ENCODE measurements at places on chromosomes 6 and 20.
A peak's percentile ranks its signal among the peaks of the same experiment; 100 is the strongest.

DNA sequence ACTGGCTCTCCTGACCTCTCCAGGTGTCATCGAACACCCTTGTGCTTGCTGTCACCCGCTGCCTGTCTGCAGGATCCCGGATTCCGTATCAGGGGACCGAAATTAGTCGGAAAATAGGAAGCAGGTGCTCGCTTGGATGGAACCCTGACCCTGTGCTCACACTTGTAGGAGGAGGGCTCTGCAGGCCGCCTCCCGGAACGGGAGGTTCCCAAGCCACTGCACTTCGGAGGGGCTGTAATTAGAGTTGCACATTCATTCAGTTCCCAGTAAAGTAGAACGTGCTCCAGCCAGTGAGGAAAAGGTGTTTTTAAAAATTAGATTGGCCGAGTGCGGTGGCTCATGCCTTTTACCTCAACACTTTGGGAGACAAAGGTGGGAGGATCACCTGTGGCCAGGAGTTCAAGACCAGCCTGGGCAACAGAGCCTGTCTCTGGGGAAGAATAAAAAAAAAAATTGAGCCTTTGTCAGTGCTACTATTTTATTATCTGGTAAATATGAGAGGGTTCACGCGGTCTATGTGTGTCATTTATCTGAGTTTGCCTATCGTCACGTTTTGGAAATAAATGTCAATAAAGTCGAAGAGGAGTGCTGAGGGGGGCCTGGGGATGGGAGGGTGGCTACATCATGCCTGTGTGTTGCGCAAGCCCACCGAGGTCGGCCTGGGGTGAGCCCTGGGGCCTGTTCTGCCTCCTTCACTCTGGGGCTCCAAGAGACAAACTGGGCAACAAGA, 1.5 kb upstream of the GMEB2 start:
- DNase-seq: peak; percentile 62

DNA sequence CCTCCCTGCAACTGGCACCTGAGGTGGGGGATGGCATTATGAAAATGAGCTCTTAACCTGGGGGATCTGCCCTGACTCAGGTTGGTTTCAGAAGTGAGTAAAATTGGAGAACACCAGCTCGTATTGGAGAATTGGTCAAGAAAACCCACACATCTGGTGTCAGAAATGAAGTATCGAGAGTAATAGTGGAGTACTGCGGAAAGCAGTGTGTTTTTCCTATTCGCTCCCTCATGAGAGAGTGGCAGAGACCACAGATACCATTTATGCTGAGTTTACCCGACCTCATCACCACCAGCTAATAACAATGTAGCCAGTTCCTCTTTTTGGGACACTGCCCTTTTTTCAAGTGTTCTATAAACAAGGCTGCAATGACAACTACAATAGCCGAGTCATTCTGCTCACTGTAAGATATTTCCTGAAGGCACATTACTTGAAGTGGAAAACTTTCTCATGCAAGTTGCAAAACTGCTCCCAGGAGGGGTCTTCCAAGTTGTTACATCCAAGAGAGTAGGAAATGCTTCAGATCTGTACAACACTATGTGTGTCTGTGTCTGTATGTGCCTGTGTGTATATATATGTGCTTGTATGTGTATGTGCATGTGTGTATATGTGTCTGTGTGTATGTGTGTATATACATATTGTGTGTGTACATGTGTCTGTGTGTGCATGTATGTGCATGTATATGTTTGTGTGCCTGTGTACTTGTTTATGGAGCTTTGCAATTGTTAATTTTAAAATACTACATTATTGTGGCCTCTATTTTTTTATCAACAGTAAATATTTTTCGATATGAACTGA, 106.0 kb upstream of the CST7 start:
- DNase-seq: no peak

DNA sequence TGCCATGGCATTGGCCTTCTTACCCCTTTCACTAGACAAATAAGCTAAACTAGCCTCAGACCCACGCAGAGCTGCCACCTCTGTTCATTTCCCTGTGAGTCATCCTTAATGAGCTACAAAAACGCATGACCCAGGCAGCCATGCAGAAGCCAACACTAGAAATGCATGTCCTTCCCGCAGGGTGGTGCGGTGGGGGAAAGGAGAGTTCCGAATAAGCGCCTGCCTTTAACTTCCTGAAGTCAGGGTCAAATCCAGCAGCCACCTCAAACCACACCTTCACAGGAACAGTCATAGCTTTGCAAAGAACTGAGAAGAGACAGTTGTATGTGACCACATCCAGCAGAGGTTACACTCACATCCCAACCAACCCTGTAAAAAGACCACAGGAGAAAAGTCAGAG, 40.4 kb downstream of the IRF4 start:
- DNase-seq: no peak

- no peak for DNase-seq
These were observed 700 bp downstream of the DTD1 start for GRCh38 chr20:18588574-18588933.

DNA sequence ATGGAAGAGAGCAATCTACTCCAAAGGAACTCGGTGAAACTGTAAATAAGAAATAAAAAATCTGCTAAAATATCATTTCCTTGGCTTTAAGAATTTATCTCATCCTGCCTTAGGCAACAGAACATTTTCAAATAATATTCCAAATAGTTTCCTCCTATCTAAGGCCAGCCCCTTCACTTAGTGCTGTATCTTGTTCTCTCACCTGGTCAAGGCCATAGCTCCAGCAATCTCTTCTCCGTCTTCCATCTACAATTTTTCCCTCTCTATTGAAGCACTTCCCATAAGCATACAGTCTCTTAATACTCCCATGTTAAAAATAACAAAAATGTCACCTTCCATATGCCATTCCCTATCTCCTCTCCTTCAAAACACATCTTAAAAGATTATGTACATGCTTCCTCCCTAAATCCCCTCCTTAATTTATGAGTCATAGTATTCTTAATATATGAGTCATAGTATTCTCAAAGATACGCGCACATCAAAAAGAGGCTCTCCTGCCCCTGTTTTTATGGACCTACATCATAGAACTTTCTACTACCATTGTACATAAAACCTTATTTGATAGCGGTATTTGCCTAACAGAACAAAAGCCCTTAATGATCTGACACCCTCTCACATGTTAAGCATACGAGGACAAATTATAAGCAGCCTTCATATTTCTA, 146.9 kb downstream of the PDE10A start:
- peak; percentile 78 for DNase-seq

DNA sequence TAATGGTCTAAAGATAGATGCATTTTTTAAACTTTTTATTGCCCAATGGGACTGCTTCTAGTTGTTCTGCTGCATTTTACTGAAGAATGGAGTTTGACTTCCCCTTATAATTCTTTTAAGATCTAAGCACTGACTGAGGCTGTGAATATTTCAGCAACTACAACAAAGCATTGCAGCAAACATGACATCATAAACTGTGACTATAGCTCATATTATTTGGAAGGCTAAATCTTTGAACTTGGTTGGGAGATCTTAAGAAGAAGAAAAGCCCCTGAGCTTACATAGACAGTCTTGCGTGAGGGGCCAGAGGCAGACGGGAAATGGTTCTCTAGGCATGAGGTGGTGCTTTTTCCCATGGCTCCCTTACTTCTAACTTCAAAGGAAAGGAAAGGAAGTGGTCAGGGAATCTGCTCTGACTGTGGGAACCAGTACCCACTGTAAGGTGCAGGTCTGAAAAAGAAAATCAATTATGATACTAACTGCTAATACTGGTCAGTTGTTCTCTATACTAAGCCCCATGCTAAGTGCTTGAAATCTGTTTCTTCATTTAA, 14.8 kb downstream of the HEY2 start:
- DNase-seq: no peak

DNA sequence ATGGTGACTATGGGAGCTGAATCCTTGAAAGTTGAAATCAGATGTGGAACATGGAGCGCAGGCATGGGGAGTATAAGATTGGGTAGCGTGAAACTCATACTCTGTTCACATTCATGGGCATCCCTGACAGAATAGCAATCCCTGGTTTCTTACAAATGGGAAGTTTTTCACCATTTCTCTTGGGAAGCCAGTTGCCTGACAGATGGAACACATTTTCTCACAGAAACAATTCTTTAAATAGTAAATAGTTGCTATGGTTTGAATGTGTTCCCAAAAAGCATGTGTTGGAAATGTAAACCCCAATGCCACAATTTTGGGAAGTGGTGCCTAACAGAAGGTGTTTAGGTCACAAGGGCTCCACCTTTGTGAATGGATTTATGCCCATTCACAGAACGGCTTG, 262.8 kb upstream of the HS3ST5 start:
- DNase-seq: no peak

DNA sequence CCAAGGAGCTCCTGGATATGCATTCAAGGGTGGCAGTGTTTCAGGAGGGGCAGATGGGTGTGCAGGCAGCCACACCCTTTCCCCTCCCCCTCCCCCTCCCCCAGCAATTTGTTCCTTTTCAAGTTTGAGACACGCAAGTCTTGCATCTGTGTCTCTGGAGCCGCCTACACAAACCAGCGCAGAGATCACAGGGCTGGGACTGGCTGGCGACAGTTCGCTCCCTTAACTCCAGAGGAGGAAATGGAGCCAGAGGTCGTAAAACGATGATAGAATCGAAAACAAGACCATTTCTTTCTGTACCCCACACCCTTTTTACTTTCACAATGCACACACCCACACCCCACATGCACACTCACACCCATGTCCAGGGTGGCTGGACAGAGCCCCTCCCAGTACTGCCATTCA, 163.1 kb downstream of the LY86 start:
- no peak for DNase-seq

GRCh38 chr6:13853871-13854270, 39.5 kb upstream of the MCUR1 start:
- no peak for DNase-seq

- DNase-seq: no peak
These were observed 4.5 kb upstream of the NKAIN4 start for GRCh38 chr20:63258781-63259180.

DNA sequence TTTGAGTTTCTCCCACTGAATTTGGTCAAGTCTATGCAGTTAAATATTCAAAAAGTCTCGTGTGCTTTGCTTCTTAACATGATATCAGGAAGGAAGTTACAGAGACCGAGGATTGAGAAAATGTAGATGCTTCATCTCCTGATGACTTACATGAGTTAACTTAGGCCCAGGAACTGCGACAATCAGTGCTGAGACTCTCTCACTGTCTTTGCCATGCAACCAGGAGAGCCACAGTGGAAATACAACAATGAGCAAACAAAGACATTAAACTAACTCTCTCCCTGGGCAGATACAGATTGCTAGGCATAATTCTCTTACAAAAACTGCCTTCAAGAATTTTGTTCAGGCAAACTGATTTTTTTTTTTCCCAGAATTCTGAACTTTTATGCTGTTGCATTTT, 440.6 kb upstream of the EPHA7 start:
- no peak for DNase-seq

- no peak for DNase-seq
These were observed 202.1 kb upstream of the SNX9 start for GRCh38 chr6:157620944-157621343.

DNA sequence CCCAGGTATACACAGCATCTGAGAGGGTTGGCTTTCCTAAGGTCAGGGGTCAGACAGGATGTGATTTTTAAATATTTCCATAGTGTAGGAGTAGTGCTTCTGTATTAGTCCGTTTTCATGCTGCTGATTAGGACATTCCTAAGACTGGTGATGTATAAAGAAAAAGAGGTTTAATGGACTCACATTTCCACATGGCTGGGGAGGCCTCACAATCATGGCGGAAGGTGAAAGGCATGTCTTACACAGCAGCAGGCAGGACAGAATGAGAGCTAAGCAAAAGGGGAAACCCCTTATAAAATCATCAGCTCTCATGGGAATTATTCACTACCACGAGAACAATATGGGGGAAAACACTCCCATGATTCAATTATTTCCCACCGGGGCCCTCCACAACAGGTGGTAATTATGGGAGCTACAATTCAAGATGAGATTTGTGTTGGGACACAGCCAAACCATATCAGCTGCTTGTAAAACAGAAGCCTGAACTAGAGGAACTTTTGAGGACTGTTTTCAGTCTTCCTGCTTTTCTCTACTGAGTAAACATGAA, 91.0 kb upstream of the MEI4 start:
- DNase-seq: no peak

GRCh38 chr6:158257425-158257759, 54.9 kb upstream of the TULP4 start:
- peak; percentile 16 for DNase-seq

DNA sequence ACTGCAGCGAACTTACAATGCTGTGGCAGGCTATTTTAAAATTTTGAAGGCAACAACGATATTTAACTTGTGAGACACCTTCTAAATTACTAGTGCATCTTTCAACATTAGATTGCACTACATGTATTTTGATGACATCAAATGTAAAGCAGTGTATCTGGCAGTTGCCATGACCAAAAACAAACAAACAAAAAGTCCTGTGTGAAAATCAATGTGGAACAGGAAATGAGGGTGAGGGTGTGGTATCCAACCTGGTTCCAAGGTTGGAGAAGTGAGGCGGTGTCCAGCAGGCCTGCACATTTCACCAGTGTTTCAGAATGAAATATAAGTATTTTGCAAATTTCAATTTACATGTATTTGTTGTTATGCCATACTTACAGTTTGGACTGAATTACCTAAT, 112.0 kb downstream of the LAMP5 start:
- no peak for DNase-seq

- peak; percentile 96 for DNase-seq
These were observed 425.2 kb downstream of the CD83 start for GRCh38 chr6:14542670-14543366.

GRCh38 chr20:51958099-51959065, 156.1 kb upstream of the SALL4 start:
- DNase-seq: peak; percentile 39

- DNase-seq: peak; percentile 43
These were observed 123.2 kb downstream of the TINAG start for GRCh38 chr6:54431466-54431865.

DNA sequence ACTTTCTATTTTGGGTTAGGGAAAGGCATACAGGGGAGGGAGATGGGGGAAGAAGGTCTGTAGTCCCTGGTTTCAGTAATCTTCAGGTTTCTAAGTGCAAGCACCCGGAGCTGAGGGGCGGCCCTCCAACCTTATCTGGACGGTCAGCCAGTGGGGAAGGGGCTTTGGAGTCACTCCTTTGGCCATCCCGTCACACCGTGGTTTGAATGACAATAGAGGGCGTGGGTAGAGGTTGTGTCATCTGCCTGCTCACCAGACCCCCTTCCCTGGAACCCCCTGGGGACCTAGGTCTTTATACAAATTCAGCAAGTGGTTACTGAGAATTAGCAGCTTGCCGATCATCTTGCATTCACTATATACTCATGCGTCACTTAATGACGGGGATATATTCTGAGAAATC, 29.1 kb downstream of the STK35 start:
- DNase-seq: no peak

- DNase-seq: no peak
These were observed 82.2 kb downstream of the TRERF1 start for GRCh38 chr6:42369568-42369967.

- no peak for DNase-seq
These were observed 28.5 kb upstream of the ADGRF4 start for GRCh38 chr6:47669684-47670513.

DNA sequence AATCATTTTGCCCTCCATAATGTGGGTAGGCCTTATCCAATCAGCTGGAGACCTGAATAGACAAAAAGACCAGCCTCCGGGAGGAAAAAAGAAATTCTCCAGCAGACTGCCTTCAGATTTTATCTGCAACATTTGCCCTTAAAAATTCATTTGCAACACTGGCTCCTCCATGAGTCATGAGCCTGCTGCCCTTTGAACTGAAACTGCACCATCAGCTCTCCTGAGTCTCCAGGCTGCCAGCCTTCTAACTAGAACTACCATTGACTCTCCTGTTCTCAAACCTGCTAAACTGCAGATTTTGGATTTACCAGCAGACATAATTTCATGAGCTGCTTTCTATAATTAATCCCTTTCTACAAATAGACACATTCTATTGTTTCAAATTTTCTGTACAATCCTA, 223.9 kb upstream of the THEMIS start:
- DNase-seq: peak; percentile 39

All from IMR-90 (cell line).